ENCODE measurements at places on chromosomes 4 and X. TPM values are rescaled to one million over a fixed set of nuclear protein-coding genes. Genes with fewer than 3 reads are reported as not detected.

DNA sequence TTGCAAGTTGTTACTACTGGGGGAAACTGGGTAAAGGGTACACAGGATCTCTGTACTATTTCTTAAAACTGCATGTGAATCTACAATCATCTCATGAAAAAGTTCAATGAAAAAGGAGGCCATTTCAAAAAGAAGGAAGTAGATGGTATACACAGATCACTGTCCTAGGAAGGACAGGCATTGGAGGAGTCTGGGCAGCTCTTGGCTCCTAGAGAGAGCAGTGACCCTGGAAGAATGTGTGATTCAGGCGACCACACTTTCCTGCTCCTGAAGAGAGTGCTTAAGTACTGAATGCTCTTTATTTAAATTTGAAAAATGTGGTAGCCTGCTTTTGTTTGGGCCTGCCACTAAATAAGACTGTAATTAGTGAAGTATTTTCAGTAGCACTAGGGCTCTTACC, 318.1 kb upstream of the CASK start:
- DNase-seq, result no peak

The SATL1 gene
- 0.06 TPM for total RNA-seq

GRCh38 chrX:68910731-68911428, 82.1 kb downstream of the EFNB1 start:
- no peak for DNase-seq

GRCh38 chr4:125091-125771, 930 bp downstream of the ZNF718 start:
- DNase-seq, result peak; percentile 35

The PIR gene
- 25.1 TPM for total RNA-seq

DNA sequence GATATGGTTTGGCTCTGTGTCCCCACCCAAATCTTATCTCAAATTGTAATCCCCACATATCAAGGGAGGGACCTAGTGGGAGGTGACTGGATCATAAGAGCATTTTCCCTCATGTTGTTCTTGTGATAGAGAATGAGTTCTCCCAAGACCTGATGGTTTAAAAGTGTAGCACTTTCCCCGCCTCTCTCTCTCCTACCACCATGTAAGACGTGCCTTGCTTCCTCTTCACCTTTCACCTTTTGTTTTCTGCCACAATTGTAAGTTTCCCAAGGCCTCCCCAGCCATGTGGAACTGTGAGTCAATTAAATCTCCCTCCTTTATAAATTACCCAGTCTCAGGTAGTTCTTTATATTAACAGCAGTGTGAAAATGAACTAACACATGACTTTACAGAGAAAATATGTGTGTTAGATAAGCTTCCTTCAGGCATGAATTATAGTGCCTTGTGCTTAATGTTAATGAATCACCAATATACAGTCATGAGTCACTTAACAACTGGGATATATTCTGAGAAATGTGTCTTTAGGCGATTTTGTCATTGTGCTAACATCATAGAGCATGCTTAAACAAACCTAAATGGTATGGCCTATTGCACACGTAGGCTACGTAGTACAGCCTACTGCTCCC, 37.9 kb downstream of the PDGFC start:
- DNase-seq, result no peak

- no peak for DNase-seq
These were observed 21.5 kb downstream of the XIAP start for GRCh38 chrX:123881330-123881729.

DNA sequence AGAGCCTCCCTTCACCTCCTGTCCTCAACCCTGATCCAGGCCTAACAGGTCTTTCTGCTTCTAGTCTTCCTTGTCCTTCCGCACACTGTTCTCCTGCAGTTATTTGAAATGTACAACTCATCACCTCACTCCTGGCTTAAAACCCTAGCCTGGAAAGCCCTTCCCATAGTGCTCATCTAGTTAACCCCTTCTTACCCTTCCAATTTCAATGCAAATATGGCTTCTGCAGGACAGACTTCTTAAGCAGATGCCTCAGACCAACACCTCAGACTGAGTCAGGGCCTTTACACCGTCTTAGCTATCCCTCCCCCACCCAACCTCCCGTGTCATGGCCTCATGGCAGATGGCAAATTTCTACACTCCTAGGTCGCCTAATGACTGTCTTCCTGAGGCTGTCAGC, 130.4 kb downstream of the BCOR start:
- no peak for DNase-seq

DNA sequence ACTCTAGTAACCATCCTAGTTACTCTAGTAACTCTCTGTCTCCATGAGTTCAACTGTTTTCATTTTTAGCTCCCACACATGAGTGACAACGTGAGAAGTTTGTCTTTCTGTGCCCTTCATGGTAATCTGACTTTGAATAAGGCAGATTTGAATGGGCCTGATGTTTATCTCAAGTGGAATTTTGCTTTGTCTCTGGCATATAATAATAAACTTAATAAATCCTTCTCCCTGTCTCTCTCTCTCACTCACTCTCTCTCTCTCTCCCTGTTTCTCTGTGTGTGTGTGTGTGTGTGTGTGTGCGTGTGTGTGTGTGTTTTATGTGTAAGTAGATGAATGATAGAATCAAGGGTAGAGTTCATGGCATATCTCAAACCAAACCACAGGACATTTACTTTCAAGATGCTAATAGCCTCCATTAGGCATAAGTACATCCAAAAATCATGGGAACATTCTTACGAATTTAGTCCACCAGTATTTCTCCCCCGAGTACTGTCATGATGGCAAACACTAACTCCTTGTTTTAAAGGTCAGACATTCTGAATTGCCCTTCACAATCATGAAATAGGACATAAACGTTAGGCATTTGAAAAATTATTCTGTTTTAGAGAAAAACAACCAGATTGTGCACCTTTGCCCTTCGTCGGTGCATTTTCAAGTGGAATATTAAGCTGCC, 193.1 kb downstream of the SPATA18 start:
- no peak for DNase-seq

GRCh38 chrX:13719192-13719856, 15.1 kb downstream of the TRAPPC2 start:
- no peak for DNase-seq

The PCYT1B gene
- total RNA-seq, result 0.32 TPM

DNA sequence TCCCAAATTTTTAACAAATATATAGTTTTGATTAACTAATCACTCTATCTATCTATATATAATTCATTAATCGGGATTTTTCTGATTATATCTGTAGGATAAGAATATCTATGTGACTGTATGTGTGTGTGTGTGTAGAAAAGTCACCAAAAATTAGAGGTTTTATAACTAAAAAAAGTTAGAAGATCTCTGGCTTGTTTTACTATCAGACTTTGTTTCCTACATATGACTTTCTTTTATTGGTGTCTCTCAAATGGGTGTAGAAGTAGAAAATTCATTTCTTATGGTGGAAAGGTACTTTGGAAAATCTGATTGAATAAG, 26.7 kb upstream of the TMPRSS11D start:
- no peak for DNase-seq

DNA sequence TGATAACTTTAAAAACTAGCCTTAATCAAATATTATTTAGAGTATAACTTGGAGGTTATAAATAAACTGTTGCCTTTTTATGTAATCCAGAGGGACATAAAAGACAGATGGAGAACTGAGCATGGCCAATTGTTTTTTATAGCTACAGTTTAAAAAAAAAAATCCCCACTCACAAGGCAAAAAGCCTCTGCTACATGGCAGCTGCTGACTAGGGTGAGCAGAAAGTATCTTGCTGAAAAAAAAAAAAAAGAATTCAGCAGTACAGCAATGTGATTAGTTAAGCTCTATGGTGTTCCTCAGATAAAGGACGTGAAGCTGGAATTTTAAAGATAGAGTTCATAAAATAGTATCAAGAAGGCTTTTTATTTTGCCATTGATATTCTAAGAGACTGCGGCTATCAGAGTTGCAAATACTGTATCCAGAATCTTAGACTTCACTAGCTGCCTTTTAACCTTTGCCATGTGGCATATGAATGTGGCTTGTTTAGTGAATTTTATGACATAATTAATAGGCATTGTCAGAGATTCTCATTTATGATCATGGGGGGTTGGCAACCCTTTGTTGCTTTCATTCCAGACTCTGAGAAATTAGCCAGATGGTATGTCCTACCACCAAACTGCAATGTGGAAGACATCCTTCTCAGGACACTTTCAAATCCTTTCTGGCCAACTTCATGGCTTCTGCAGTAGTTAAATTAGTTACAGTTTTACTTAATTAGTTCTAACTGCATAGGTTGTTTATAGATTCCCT, 498.0 kb downstream of the STPG2 start:
- no peak for DNase-seq

The NXF2B gene
- not detected for total RNA-seq

All from mucosa of gallbladder (tissue), 1 donor.